ENCODE measurements at places on chromosomes 7 and 10.

DNA sequence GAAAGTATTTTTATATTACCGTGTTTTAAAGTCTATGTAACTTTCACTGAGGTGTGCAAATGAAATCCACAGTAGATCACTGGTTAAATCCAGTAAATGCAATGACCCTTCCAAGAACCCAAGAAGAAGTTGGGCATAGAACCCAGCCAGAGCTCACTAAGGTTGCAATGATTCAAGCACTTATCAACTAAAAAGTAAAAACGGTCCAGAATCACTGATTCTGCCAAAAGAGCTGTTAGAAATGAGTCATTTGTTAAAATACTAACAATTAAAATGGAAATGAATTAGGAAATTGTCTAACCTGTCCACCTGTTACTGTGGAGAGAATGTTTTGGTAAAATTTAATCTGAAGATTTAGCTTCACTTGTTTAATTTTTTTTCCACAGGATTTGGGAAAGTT is 74.4 kb downstream of the ANK3 start:
- DNase-seq: no peak

GRCh38 chr10:35339942-35340341 is 3.6 kb downstream of the CCNY start:
- DNase-seq: no peak

DNA sequence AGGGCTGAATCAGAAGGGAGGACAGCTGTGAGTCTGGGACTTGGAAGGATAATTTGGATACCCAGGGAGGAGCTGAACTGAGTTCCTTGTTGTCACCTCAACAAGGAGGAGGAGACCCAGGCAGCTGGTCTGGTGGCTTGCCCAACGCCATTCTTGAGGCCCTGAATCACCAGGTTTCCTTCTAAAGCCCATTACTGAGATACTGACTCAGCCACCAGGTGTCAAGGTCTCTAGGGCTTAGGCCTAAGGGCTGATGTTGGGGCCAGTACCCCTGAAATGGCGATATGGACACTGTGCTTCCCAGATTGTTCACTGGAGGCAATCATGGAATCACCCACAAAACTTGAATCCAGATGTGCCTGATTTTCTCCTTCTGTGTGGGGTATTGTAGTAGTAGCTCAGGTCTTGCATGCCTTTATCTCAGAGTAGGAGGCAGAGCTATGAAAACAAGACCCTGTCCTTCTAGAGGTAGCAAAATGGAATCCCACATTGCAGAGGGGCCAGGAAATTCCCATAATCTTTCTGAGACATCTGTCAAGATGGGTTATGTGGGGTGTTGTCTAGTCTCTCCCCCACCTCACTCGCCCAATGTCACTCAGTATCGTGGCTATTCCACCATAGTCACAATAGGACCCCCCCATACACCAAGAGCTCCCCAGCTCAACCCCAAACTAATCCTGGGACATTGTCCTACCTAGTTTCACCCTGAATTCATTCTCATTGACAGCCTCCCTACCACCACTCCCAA is 1.8 kb upstream of the ATG9B start:
- no peak for DNase-seq

DNA sequence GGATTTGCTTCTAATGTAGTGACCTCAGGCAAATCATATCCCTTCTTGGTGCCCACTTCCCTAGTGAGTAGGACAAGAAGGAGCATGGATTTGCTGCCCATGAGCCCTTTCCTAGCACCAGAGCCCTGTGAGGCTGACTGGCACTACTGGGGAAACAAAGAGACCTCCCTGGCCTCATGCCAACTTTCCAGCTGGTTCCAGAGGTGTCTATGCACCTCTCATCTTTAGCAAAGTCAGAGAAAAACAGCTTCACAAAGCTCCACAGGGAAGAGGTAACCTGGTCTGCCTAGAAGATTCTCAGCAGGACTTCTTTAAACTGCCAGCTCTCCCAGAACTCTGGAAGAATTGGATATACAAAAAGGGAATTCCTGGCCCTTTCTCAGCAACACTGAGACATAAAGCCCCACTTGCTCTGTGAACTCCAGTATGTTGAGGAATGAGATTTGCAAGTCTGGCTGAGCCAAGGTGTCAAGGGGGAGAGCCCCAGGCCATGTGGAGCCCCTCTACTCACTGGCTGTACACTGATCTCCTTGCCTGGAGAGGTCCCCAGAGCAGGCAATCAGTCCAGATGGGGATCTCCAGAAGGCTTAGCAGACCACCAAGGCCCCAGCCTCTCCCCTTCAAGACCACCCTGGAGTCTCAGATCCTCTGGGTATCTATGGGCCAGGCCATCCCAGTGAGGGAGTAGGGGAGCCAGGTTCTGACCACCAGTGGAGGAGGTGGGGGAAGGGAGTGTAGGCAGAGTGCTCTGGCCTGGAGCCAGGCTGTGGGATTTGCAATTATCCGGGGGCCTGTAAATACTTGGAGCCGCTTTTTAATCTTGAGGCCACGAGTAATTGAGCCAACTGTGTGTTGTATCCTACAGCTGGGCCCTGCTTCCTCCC is 24.4 kb upstream of the RBM20 start:
- no peak for DNase-seq

- no peak for DNase-seq
Observed at GRCh38 chr10:3763852-3764625, 21.0 kb downstream of the KLF6 start.

DNA sequence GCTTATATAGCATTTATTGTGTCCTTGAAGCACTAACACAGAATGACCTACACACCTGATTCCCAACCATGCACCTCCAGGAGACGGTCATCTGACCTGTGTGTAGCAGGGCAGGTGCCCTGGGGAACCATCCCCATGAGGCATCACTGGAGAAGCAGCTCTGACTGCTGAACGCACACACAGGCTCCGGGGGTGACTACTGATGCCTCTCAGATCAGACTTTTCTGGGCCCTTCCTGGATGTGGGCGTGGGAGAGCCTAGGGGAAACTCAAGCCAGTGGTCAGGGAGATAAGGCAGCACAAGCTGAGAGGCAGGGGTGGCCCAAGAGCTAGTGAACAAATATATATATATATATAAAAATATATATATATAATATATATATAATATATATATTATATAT is 37.6 kb downstream of the CPXM2 start:
- DNase-seq: no peak

DNA sequence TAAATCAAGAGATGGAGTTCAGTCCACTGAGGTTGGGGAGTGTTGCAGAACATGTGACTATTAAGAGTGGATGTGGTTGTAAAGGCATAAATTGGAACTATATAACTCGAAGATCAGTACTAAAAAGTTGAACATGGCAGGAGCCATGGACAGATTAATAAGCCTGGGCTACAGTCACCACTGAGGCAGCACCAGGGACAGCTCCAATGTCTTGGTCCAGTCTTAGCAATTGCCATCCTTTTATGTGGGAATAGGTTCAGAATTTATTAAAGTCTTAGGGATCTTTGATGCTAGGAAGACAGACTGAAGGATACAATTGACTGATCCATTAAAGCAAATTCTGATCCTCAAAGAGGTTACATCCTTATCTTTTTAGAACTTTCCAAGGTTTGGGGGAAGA is 156.6 kb downstream of the ADRA2A start:
- no peak for DNase-seq

DNA sequence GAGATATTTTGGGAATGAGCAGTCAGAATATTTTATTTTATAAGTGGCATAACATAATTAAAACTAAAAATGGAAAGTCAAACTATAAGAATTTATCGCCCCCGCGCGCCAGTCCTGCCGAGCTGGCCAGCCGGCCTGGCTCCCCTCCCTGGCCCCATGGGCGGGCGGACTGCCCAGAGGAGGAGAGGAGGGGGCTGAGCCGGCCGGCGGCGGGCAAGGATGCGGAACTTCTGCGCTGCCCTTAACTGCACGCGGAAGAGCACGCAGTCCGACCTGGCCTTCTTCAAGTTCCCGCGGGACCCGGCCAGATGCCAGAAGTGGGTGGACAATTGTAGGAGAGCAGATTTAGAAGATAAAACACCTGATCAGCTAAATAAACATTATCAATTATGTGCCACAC is 96.8 kb downstream of the DKK1 start:
- no peak for DNase-seq

DNA sequence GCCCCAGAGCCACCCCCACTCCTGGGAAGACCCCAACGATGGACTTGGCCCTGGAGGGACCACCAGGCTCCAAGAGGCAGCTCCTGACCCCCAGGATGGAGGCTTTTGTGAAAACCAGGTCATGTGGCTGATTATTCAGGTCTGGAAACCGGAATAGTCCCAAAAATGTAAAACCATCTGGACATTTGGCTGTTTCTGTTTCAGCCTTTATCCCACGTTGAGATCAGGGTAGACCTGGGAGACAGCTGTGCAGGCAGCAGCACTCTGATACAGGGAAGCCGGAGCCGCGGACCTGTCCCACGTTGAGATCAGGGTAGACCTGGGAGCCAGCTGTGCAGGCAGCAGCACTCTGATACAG is 7.1 kb upstream of the ADGRA1 start:
- no peak for DNase-seq

DNA sequence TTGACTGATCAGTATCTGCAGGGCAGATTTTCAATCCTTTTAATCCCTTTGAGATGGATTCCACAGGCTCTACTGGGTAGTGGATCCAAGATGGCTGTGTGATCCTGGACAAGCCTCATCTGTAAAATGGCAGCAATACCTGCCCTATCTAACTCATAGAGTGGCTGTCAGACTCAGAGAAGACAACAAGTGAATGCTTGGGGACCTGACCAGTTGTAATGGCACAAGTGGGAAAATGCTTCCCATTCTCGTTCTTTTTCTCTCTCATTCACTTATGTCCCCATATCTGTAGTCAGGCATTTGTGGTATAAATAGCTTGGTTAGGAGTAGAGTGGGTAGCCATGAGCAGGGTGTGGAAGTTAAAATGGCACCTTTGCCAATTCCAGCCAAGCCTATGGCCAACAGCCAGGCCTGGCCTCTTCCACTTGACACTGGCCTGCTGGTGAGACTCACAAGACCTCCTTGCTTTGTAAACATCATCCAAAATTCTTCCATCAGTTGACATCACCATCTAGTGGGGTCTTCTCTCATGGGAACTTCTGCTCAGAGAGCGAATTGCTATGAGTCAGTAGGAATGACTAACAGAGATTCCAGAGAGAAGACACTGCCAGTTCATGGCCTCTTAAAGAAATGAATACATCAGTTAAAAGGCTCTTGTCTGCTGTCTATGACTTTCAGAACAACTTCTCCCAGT is 150.1 kb downstream of the PLPP4 start:
- DNase-seq: no peak

- no peak for DNase-seq
Observed at GRCh38 chr7:16369855-16370254, 51.5 kb downstream of the CRPPA start.

DNA sequence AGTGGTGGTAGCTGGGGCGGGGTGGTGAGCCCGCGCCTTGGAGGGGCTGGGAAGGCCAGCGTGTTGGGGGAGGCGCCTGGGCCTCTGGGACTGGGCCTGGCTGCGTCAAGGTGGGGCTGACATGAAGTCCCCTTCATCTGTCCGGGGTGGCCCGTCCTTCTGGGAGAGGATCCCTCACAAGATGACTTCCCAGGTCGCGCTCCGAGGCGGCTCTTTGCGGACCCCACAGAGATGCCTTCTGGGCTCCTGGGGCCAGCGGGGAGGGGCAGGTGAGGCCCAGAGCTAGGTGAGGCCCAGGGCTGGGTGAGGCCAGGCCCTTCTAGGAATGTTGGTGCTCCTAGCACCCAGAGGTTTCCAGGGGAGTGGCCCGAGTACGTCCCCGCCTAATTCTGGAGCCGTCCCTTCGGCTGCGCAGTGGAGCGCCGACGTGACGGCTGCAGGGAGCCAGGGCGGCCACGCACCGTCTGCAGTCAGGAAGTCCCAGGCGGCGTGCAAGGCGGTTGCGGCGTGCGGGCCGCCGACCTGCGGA is 58.2 kb upstream of the NUPR2 start:
- DNase-seq: no peak

GRCh38 chr10:93493162-93493561 is 3.2 kb upstream of the CEP55 start:
- no peak for DNase-seq

DNA sequence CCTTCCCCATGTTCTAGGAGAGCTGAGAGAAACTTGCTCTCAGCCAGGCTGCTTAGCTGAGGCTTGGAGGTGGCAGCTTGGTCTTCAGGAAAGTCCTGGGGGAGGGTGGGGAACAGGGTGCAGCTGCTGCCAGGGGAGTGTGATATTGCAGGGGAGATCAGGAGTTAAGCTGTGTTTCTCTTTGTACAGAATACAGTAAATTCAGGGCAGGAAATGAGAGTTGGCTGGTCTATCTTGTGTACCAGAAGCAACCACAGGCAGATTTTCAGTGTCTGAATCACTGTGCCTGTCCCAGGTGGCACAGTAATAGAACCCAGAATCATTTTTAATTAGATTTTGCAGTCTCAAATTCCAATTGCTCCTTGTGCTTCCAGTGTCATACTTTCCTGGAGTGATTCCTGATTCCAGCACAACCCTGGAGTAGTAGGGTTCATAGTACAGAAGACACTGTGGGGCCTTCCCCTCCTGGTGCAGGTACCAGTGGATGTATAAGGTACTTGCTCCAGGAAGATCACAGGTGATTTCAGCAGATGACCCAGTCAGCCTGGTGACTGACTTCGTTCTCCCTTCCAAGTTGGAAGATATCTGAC is 94.0 kb upstream of the TARP start:
- DNase-seq: no peak

GRCh38 chr7:7292085-7292484 is 109.7 kb downstream of the C1GALT1 start:
- DNase-seq: no peak

DNA sequence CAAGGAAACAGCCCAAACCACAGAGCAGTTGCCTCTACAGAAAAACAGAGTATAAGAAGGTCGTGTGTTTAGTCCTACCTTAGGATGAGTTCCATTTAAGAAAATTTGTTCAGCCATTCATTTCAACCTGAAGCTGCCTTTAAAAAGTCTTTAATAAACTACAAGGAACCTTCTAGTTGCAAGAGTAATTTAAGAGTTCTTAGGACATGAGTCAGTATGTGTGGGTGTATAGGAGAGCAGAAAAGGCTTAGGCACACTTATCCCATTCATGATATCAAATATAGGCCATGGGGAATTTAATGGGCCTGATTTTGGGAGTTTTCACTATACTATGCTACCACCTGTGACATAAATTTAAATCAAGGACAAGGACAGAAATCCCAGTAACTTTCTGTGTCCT is 496.8 kb downstream of the TFEC start:
- no peak for DNase-seq

DNA sequence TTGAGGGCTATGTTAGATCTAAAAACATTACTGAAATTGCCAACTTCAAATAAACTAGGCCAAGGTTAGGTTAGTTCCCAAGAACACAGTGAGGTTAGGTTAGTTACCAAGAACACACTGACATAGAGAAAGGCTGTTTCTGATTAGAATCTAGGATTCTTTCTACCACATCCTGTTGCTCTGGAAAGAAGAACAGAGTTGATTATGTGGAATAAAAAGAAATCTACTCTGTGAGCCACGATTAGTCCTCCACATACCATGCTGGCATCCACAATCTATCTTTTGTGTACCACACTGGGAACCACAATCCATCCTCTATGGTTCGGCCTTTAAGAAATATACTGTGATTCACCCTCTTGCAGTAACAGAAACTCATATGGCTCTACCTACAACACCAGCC is 91.4 kb downstream of the LRRTM3 start:
- DNase-seq: no peak

GRCh38 chr10:46198516-46198915 is 88.3 kb upstream of the ANTXRL start:
- DNase-seq: no peak

GRCh38 chr10:16890691-16891090 is 73.5 kb upstream of the RSU1 start:
- DNase-seq: no peak

Measured in NCI-H187 (cell line).